ENCODE measurements at places on chromosomes 2 and 18.

DNA sequence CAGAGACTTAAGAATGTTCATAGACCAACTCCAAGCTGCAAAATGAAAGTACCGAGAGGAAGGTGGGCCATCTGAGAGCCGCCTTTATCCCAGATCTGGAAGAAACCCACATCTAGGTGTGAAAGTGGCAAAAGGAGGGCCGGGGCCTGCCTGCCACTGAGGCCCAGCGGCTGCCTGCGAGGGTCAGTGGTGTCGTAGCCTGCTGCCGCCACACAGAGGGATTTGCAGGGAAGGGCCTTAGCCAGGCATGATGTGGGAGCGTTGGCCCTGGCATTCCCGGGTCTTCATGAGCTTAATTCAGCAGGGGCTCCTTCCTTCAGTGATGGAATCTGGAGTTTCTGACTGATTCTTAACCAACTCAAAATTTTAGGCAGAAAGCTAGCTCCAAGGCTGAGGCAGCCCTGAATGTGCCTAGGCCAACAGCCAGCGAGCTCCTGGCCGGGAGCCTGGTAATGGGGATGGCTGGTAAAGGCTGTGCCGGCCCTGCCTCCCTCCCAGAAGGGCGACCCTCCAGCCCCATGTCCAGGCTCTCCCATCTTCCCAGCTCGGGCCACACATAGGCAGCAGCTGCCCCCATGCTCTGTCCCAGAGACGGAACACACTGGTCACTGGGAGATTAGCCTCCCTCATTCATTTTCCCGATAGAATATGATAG, 230.1 kb downstream of the AGAP1 start:
- no peak for DNase-seq

DNA sequence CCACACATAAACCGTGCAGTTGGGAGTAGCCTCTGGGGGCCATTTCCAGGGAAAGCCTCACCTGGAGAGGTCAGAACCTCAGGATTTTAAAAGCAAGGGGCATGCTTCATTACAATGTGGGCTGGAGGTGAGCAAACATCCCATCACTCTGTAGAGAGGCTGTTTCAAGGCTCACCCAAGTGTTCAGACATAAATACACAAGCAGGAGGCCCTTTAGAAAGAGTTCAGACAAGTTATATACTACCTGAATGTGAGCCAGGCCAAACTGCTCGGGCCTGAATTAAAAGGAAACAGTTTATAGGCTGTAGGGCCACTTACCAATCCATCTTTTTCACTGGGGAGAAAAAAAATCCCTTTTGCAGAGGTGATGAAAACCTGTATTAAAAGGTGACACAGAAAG, 540.0 kb upstream of the ZEB2 start:
- no peak for DNase-seq

DNA sequence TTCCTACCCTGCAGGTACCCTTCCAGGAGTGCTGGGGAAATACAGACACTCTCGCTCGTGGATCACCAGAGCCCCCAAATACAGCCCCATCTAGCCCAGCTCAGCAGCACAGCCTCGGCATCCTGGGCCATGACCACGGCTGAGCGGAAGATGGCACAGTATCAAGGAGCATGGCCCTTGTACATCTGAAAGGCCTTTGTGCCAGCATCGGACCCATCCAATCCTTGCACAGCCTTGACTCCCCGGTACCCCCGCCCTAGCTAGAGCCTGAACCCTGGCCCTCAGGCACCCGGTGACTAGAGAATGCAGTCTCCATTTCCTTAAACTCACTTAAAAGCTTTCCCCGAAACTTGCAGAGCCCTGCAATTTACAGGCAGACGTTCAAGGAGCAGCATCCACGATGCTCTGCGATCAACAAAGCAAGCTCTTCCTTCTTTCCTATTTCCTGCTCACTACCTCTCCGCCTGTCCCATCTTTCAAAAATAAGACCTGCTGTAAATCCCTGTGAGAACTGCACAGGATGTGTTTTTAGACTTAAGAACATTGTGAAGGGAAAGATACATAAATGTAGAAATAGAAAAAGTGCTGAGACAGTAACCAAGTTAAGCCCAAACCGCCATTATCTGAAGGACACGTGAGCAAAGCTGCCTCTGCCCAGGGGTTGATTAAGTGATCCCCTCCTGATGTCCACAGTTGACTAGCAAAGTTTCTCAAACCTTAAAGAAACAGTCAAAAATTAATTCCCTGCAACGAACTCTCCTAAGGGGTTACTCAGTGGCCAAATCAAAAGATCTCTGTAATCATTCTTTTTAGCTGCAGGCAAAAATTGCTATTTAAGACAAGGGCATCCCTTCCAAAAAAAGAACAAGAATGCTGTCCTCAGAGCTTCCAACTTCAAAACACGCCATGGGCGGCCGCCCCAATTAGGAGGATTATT, 48.5 kb downstream of the ZNF516 start:
- no peak for DNase-seq

GRCh38 chr18:23512641-23513040, 9.3 kb downstream of the RMC1 start:
- DNase-seq, result no peak

- no peak for DNase-seq
Observed at GRCh38 chr2:32591669-32592463, 36.0 kb upstream of the TTC27 start.

- DNase-seq, result no peak
Observed at GRCh38 chr2:112032224-112032586, 22.9 kb upstream of the TMEM87B start.

DNA sequence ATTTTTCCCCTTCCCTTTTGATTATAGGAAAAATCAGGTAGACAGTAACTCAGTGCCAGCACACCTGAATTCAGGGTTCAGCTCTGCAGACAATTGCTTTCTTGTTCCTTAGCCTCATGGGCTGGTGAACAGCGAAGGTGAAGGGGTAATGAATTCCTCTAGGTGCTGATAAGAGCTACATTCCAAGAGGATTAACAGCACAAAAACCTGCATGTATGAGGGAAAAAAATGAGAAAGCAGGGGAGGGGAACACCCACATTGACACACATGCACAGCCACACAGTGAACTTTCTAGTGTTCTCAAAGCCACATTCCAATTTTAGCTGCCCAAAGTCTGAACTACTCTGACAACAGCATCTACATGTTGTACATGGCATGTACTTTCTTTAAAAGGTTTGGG, 46.1 kb downstream of the SPATS2L start:
- DNase-seq, result no peak

DNA sequence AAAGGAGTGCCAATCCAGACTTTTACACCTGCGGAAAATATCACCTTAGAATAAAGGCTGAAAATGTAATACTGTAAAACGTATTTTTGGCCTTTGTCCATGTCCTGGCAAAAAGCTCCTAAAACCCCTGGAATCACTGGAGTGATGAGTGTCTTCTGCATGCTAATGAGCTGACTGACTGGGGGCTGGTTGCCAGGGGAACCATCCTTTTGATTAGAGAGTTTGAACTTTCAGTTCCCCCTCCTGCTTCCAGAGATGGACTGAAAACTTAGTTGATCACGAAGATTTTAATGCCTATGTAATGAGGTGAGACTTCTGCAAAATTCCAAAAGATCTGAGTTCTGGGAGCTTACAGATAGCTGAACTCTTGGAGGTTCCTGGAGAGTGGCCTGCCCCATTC, 20.5 kb downstream of the PUM2 start:
- no peak for DNase-seq

GRCh38 chr18:32958746-32959145, 185.9 kb upstream of the KLHL14 start:
- no peak for DNase-seq

- DNase-seq, result no peak
Observed at GRCh38 chr2:200670751-200671150, 84.9 kb downstream of the AOX1 start.

DNA sequence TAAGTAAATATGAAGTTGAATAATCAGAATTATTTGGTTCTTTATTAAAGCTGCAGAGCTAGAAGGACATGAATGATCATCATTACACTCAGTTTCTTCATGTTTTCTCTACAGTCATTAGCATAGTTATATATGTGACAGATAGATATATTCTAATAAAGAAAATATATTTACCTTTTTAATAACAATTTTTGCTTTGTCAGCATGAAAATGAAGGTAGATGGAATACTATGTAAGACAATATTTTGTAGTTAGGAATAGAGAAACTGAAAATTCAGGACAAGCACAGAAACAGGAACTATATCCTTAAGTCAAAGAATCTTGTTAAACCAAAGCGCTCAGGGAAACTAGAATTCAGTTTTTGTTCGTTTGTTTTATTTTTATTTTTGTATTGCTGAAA, 649.9 kb upstream of the NRXN1 start:
- no peak for DNase-seq

GRCh38 chr2:215967590-215968378, 45.6 kb downstream of the MREG start:
- DNase-seq, result no peak

- DNase-seq, result no peak
Observed at GRCh38 chr18:2953935-2954653, 58.9 kb downstream of the LPIN2 start.

- DNase-seq, result no peak
Observed at GRCh38 chr2:11102466-11102865, 52.8 kb upstream of the SLC66A3 start.

DNA sequence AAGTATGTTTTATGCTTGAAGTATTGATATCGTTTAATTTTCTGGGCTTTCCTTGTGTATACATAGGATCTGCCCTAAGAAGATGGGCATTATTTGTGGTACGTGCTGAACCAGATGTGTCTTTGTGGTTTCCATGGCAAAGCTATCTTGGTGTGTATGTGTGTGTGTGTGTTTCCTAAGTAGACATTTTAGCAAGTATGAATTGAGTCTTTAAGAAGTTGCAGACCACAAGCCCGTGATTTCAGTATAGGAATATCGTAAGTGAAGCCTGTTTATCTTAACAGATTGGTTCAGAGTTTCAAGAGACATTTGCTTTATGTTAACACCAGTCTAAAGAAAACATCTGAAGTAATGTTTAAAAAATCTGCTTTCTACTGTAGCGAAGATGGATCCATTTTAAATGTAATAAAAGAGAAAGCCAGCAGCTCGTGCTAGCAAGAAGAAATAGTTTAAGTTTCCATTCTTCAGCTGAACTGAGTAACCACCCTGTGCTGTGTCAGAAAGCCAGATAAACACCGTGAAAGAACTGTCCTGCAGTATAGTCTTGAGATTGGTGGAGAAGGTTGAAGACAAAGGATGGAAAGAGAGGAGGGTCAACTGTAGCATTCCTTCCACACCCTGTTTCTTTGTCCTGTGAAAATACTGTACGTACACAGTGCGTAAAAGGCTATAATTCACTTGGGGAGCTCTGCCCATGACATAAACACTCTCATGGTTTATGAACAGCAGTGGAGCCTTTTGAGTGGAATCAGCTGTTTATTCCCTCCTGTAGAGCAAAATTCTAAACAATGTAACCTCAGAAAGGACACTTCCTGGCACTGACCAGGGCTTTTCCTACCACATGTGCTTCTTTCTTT, 91.9 kb upstream of the FOSL2 start:
- DNase-seq, result no peak

GRCh38 chr2:175442441-175442840, 260.9 kb upstream of the ATP5MC3 start:
- no peak for DNase-seq

GRCh38 chr2:45627911-45628310, 16.8 kb upstream of the SRBD1 start:
- no peak for DNase-seq

DNA sequence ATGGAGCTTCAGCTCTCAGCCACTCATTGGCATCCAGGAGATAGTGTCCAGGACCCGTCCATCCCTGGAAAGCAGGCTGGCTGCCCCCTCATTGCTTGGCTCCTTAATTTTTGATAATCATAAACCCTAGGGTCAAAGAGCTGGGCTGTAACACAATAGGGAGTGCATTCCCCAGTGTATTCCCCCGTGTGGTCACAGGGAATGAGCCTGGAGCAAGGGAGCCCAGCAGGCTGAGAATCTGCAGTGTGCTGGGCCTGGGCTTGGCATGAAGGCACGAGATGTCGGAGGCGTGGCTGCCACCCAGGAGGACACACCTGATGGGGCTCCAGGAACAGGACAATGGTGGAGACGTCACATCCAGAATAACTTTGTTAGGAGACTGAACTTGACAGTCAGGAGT, 18.7 kb downstream of the TPRKB start:
- no peak for DNase-seq

- DNase-seq, result no peak
Observed at GRCh38 chr2:186426153-186427016, 59.7 kb upstream of the ZC3H15 start.

DNA sequence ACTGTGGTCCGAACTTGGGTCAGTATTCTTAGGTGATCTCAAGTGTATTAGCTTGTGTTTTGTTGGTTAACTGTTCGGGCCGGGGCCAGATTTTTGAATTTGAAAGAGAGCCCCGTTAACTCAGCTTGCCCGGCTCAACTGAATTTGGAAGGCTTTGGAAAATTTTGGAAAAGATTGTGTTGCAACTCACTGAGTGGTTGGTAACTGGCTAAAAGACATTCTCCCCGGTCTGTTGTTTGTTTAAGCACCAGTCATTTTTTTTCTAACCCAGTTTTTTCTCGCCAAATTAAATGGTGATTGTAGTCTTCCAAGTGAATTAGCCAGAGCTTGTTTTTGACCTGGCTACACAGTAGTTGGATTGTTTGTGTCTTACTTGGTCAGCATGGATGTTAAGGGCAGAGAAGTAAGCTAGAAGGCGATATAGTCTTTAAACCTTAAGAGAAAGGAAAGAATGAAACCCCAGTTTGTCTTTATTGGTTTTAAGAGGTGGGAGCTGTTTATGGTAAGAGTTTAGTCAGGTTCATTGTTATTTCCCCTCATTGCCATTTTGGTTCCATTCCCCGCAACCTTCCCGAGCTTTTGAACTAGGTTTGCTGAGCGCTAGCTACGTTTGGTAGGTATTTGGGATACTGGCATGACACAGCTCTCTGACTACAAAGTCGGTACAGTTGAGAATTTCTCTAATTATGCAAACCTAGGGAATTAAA, 2.4 kb downstream of the MAP4K4 start:
- no peak for DNase-seq

Measured in NT2/D1 (cell line).